ENCODE measurements at places on chromosomes 7 and 10.
A peak's percentile ranks its signal among the peaks of the same experiment; 100 is the strongest.

GRCh38 chr10:129882291-129883010 lies 81.6 kb downstream of the EBF3 start:
- no peak for DNase-seq

DNA sequence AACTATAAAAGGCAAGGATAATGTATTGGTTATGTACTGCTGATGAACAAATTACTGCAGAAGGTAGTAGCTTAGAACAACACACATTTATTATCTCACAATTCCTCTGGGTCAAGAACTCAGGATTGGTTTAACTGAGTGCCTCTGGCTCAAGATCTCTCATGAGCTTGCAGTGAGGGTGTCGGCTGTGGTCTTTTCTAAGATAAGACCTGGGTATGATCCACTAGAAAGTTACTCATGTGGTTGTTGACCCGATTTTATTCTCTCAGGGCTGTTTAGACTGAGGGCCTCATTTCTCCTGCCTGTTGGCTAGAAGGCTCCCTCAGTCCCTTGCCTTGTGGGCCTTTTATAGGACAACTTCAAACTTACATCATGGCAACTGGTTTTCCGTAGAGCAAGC lies 86.7 kb downstream of the VWDE start:
- no peak for DNase-seq

- peak; percentile 8 for DNase-seq
These were observed 1.4 kb upstream of the OSBPL3 start for GRCh38 chr7:24981171-24981951.

GRCh38 chr10:35458500-35459448 lies 122.5 kb downstream of the CCNY start:
- DNase-seq = peak; percentile 15

- no peak for DNase-seq
These were observed 212.6 kb downstream of the WDR11 start for GRCh38 chr10:121063744-121064143.
